Astrocyte (in vitro differentiated cells and primary cell): ENCODE measurements at places on chromosomes 4 and X. TPM values are rescaled to one million over a fixed set of nuclear protein-coding genes. Genes with fewer than 3 reads are reported as not detected.

Gene FAAH2
- 0.19 and 0.20 TPM in 2 replicates for total RNA-seq

Gene DAPP1
- 0.41 and 0.59 TPM in 2 replicates for total RNA-seq

Gene LARP7
- 31.7 and 33.9 TPM in 2 replicates for total RNA-seq

Gene NRK
- 18.3 and 20.1 TPM in 2 replicates for total RNA-seq

Gene TBCK
- total RNA-seq = 25.8 and 27.9 TPM in 2 replicates

Gene WAS
- 0.75 and 1.1 TPM in 2 replicates for total RNA-seq

Gene MID1
- total RNA-seq = 16.8 and 31.2 TPM in 2 replicates

Gene BEX1
- 15.5 and 16.6 TPM in 2 replicates for total RNA-seq

Gene DCK
- total RNA-seq = 7.0 and 10.8 TPM in 2 replicates

Gene CFP
- 0.17 and 1.1 TPM in 2 replicates for total RNA-seq

Gene PAGE5
- not detected in 2 replicates for total RNA-seq

Gene TXK
- 0.50 TPM in 1 of 2 replicates, not detected in the other for total RNA-seq

Gene PCSK1N
- 62.0 and 65.0 TPM in 2 replicates for total RNA-seq

Gene FAM47A
- not detected in 2 replicates for total RNA-seq

Gene SLC25A5
- 171 and 176 TPM in 2 replicates for total RNA-seq

Gene AKAP14
- total RNA-seq = not detected in 2 replicates

Gene EOLA2
- 36.4 and 42.4 TPM in 2 replicates for total RNA-seq

Gene RIPPLY1
- not detected in 2 replicates for total RNA-seq

Gene ETDB
- not detected in 2 replicates for total RNA-seq

Gene NXT2
- total RNA-seq = 3.9 and 4.2 TPM in 2 replicates

Gene EDA
- 1.2 and 1.8 TPM in 2 replicates for total RNA-seq

Gene ERAS
- total RNA-seq = 0.24 TPM in 1 of 2 replicates, not detected in the other

Gene IL21
- total RNA-seq = not detected in 2 replicates

Gene CLIC2
- 0.27 TPM in 1 of 2 replicates, not detected in the other for total RNA-seq

Gene HDAC8
- total RNA-seq = 23.6 and 24.3 TPM in 2 replicates

Gene FMR1NB
- not detected in 2 replicates for total RNA-seq

Gene CENPVL1
- 0.19 and 0.25 TPM in 2 replicates for total RNA-seq

Gene DMP1
- 0.10 and 0.11 TPM in 2 replicates for total RNA-seq

Gene FAM236B
- not detected in 2 replicates for total RNA-seq

Gene RAB33A
- 1.7 and 1.9 TPM in 2 replicates for total RNA-seq

Gene PRDM8
- 0.19 and 0.25 TPM in 2 replicates for total RNA-seq

Gene ANKRD50
- 25.0 and 29.4 TPM in 2 replicates for total RNA-seq

Gene SPRY1
- total RNA-seq = 44.5 and 51.6 TPM in 2 replicates

Gene INTU
- total RNA-seq = 21.9 and 25.1 TPM in 2 replicates

Gene CENPVL2
- 0.19 and 0.25 TPM in 2 replicates for total RNA-seq

Gene PAGE4
- not detected in 2 replicates for total RNA-seq

Gene REPS2
- 1.2 and 1.3 TPM in 2 replicates for total RNA-seq

Gene FIP1L1
- total RNA-seq = 45.4 and 50.9 TPM in 2 replicates

Gene CLGN
- total RNA-seq = 1.1 and 1.6 TPM in 2 replicates

Gene LPAR4
- 4.8 and 7.0 TPM in 2 replicates for total RNA-seq

Gene GALNT7
- 97.6 and 98.5 TPM in 2 replicates for total RNA-seq

Gene USP26
- not detected in 2 replicates for total RNA-seq

Gene PCDH18
- 4.6 and 4.9 TPM in 2 replicates for total RNA-seq

Gene AR
- total RNA-seq = 8.3 and 9.0 TPM in 2 replicates

Gene NUDT9
- 31.9 and 33.7 TPM in 2 replicates for total RNA-seq

Gene TCEAL9
- 69.0 and 70.5 TPM in 2 replicates for total RNA-seq

Gene SPP1
- 153 and 217 TPM in 2 replicates for total RNA-seq
